Neural crest cell (in vitro differentiated cells): ENCODE measurements at places on chromosomes 6 and 20.

DNA sequence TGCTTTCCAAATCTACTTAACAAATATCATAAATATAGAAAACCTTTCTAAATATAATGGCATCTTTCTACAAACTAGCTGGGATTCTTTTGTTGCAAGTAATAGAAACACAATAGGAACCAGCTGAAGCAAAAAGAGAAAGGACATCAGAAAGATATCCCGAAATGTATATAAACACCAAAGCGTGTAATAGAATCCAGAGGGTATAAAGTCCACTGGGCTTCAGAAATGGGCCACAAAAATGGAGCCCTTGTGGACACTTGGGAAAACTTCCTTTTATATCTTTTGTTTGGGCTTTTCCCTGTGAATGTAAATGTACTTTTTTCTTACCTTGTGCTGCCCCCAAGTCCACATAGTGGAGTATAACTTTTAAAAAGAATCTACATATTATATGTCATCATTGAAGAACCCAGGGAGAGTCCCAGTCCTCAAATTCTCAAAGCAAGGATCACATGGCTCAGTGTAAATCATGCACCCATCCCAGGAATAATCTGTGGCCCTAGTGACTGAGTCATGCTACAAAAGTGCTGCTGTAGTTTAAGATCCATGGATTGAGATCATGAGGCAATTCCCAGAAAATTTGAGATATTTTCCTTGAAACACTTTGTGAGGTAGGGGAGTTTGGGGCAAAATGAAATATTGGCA lies 457.0 kb downstream of the EPM2A start:
- DNase-seq, result no peak

DNA sequence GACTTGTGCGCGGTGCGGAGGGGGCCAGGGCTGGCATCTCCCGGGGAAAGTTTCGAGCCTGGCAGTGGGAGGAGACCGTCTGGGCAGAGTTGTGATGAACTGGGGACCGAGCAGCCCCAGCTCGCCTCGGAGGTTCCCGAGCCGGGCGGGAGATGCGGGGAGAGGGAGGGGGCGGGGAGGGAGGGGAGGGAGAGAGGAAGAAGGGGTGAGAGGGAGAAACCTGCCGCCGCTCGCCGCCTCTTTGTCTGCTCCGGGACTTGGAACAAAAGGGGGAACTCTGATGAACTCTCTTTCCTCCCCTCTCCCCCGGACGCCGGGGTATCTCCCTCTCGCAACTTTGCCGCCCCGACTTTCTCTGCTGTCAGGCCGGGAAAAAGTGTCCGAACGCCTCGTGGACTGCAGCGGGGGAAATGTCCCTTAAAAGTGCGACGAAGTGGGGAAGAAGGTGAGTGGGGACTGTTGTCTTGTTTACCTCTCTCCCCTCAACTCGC lies 72.7 kb downstream of the SOX4 start:
- DNase-seq, result peak; percentile 30

DNA sequence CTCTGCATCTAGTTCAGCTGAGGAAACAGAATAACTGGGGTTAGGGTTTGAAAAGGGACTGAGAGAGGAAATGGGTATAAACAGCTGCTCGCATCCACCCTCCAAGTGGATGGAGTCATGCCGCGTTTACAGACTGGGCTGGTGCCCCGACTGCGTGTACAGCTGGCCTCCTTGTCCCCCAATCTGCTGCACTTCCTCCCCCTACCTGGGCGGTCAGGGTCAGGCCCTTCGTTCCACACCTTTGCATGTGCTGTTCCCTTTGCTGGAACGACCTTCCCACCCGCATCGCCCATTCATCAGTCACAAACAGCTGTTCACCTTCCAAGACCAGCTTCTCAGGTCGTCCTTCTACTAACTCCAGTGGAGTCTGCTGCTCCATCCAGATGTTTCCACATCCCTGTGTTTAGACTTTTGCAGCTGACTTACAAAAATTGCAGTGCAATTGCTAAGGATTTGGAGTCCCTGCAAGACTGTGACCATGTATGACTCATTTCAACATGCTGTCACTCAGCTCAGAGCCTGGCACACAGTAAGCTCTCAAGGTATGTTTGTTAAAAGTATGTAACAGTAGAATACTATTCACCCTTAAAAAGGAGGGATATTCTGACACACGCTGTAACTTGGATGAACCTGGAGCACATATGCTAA lies 129.3 kb downstream of the DTNBP1 start:
- DNase-seq, result no peak

DNA sequence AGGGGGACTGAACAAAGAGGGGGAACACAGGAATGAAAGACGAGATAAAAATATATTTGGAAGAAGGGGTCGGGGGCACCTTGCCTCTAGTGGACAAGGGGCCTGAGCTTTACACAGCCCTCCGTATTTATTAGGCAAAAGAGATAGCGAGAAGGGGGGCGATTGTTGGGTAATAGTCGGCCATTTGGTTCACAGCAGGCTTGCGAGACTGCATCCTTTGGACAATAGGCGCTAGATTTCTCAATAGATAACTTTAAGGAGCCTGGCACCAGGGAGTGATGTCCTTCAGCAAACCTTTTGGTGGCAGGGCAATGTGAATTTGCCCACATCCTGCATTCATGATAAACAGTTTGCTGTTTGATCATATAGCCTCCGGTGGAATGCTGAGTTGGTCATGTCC lies 3.0 kb upstream of the NANP start:
- DNase-seq, result no peak

- DNase-seq, result no peak
Measured at GRCh38 chr6:31158863-31159855, 770 bp downstream of the TCF19 start.

DNA sequence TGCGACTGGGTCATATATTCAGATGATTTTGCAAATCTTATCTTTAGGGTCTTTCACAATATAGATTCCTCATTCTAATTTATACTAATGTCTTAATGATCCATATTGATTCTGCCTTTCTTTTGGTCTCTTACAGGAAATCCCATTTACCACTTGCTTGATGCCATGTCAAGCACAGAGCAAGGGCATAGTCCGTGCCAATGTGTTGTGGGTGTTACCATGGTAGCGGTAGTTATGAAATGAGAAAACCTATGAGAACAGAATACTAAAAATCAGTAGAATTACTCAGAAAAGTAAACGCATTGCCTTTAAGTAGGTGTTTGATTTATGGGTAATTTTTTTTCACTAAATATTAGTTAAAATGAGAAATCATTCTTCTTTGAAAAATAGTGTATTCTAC lies 153.9 kb upstream of the RAB32 start:
- no peak for DNase-seq

DNA sequence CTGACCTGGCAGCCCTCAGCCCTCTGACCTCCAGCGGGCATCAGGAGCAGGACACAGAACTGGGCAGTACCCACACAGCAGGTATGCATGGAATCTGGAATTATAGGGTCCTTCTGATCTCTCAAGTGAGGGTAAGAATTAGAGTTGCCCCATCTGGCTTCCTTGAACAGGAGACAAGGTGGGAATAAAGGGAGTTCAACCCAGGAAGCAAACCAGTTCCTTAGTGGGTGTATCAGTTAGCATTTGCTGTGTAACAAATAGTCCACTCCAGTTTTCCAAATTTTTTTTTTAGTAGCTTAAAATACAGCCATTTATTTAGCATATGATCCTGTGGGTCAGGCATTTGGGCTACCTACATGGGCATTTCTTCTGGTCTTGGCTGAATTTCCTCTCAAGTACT lies 15.7 kb downstream of the MAVS start:
- DNase-seq, result no peak
